NCI-H1694 treated with DMSO at 0.1 percent for 48 hours (cell line): ENCODE measurements at places on chromosomes 3 and 15.

GRCh38 chr3:11810276-11810675 lies 36.4 kb downstream of the TAMM41 start:
- no peak for DNase-seq

- no peak for DNase-seq
These were observed 72.8 kb upstream of the ACAD9 start for GRCh38 chr3:128806588-128806987.

DNA sequence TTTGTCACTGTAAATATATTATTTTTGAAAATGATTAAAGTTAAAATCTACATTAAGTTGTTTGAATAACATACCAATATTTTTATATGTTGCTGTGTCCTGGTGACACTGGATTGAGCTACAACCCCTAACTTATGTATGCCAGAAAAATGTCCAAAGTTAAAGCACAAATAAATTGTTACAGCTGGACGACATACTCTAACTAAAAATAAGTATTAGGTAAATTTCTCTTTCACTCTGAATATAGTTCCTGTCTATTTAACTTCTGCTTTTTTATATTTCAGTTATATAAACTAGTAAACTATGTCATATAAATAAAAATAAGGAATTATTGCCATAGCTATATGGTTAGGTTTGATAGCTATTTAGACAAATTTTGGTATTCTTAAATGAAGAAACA lies 118.5 kb upstream of the SAMMSON start:
- no peak for DNase-seq

DNA sequence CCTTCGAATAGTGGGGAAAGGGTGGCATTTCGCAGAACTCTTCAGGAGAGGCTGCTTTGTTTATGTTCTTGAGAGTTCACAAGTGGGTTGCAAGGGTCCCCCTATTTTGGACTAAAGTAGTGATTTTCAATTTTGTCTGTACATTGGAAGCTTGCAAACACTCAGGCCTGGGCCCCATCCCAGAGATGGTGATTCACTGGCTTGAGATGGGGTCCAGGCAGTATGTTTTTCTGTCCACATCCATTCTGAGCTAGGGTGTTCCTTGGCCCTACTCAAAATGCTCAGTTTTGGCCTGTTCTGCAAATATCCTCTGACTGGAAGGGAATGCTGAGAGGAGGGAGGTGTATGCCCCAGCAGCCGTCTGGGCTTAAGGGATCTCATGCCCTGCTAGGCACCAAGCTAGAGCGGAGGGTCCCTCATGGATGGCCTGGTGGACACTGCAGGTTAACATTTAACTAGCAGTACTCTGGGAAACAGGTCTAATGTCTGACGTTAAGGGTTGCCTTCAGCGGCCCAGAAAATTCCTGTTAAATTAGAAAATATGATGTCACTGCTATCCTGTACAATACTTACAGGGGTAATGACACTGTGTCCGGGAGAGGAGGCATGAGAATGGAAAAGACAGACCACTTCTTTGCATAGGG lies 181.4 kb downstream of the OPA1 start:
- no peak for DNase-seq

GRCh38 chr3:11244121-11244677 lies 28.0 kb upstream of the ATG7 start:
- no peak for DNase-seq

DNA sequence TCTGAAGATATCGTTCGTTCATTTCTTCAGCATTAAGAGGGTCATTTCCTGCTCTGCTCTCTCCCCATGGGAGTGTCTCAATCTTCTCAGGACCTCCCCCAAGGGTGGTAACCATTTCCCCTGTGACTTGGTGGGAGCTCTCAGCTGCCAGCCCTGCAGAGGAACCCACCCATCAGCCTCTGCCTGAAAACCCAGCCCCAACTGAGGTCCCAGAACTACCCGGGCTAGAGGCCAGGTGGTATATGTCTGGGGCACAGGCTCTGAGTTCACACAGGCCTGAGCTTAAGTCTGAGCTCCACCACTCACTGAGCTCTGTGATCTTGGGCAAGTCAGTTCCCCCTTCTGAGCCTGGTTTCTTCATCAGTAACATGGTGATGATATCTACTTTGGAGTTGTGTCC lies 10.0 kb upstream of the ATP2B2 start:
- no peak for DNase-seq

GRCh38 chr3:36705015-36705414 lies 59.3 kb downstream of the DCLK3 start:
- DNase-seq: no peak

DNA sequence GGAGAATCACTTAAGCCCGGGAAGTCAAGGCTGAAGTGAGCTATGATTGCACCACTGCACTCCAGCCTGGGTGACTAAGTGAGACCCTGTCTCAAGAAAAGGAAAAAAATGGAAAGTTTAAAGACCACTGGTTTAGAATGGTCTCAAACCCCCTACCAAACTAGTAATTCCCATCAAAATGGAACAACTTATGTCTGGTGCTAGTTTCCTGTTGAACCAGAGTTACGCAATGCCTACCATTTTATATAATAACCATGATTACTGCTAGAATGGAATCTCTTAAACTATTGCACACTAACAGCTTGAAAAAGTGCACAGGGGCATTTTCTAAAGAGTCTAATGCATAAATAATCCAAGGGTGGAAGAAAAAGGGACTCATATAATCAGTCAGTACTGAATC lies 43.6 kb downstream of the DMXL2 start:
- DNase-seq: no peak

DNA sequence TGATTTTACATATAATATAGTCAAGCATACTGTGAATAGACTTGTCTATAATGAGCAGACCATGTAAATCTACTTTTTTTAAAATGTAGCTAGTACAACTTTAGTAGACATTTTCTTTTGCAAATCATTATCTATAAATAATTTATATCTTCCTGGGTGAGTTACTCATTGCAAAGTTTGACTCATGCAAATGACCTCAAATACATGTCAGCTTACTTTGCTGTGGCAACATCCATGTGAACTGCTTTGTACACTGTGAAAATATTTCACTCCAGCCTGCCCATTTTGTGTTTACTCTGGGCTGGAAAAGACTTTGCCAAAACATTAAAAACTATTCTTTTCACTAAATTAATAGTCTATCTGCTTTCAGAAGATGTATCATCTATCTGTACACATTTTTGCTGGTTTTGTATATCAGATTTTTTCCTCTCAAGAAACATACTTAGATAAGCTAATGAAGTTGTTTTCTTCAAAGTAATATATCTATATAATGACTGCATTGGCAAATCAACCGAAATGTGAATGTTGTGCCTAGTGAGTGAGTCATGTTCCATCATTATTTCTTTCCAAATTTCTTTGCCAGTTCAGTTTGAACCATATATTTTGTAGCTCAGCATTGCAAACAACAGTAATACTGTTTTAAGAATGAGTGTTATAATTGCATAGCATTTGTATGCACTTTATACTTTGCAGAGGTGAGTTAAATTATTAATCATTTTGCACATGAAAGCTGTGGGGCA lies 26.5 kb downstream of the IGSF10 start:
- DNase-seq: no peak

DNA sequence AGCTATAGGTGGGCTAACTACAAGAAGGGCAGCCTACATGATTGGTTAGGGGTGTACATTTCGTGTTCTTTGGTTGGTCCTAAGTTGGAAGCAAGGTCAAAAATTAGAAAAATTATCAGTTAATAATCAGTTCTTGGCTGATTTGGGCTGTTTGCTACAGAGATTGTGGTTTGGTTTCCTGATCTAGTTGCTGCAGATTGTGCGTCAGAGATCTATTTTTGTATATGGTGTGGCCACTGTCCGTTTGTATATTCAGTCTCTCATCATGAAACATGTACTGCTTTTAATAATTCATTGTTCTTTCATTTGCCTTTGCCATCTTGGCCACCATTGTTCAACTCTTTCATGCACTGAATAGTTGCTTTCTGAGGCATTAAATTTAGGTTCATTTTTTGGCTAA lies 80.9 kb downstream of the LRRC3B start:
- DNase-seq: no peak

DNA sequence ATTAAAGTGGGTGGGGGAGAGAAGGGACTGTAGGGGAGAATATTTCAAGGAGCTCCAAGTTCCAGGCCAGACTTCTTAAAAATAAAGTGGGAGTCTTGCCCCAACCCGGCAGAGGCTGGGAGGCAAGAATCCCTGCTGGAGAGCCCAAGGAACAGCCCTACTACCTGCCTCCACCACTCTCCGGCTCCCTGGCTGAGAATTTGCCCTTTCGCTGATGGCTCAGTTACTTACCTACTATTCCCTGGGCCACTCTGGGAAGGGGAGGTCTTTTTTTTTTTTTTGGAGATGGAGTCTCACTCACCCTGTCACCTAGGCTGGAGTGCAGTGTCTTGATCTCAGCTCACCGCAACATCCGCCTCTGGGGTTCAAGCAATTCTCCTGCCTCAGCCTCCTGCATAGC lies 15.5 kb downstream of the MYL3 start:
- no peak for DNase-seq

DNA sequence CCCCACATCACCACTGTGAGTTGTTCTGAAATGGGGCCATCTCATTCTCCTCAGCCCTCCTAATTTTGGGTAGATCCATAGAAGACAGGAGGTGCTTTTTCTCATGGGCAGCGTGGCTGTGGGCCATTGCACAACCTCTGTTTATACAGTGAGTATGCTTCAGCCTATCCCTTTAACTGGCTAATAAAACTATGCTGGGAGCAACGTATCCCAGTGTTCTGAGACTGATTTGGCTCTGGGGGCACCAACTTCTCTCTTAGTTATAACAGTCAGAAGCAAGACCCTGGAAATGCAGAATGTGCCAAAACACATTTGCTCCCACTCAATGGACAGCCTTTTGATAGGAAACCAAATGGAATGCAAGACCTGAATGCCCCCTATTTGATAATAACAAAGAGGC lies 97.1 kb upstream of the ICE2 start:
- no peak for DNase-seq

GRCh38 chr3:171526146-171526545 lies 65.9 kb upstream of the TNIK start:
- no peak for DNase-seq

DNA sequence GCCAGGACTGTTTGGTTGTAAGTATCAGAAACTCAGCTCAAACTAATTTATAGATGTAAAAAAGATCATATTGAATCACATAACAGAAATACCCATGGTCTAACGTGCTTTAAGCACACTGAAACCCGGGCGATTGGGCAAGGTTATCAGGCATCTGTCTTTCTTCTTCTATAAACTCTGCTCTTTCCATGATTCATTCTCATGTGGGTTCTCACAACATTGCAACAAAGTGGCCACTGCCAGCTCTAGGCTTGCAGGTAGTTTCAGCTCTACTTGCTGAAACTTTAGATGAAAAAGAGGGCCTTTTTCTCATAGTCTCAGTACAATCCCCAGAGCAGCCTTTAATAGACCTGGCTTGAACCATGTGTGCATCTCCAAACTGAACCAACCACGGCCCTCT lies 456.1 kb downstream of the MFSD1 start:
- DNase-seq: no peak
